A673 (cell line): ENCODE measurements at places on chromosomes 12 and 14.

GRCh38 chr14:95452176-95452892 is 64.1 kb downstream of the SYNE3 start:
- no peaks in the 10 kb centered on the region for H3K36me3 ChIP-seq
- no peak overlapping the region for H3K27ac ChIP-seq
- peak; percentile 43 for DNase-seq
- H3K4me1 ChIP-seq, result no peaks in the 10 kb centered on the region

DNA sequence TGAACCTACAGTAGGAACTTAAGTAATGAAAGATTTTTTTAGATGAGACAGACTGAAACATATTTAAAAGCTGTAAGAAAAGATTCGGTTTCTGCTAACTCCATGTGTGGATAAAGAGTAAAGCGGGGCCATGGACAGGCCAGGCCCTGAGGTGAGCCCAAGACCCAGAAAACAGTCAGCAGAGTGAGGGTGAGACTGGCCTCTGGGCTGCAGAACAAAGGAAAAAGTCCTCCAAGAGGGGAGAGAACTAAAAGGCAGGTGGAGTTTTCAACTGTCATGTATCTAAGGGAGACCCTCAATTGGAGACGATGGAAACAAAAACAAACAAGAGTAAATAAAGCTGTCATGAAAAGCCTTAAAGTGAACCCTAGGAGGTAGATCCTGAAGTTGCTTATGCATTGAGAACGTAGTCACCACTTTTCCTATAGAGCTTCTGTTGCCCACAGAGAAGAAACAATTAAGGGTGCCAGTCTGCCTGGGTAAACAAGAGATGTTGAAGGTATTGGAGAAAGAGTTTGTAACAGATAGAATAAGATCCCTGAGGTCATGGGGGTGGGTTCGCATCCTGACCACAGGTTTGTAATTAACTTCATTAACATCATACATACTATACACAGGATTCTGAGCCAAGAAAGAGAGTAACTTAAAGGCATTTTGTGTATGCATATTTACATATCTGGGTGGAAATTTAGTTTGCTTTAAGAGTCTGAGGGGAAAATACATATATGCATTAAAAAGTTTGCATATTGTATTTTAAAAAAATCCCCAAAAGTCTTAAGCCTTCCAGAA is 268.7 kb upstream of the PDE3A start:
- H3K36me3 ChIP-seq, result no peaks in the 10 kb centered on the region
- DNase-seq, result no peak
- no peak overlapping the region for H3K27ac ChIP-seq
- peaks cover 9% of the 10 kb centered on the region for H3K27me3 ChIP-seq
- H3K4me3 ChIP-seq, result no peak overlapping the region

- peaks cover 32% of the 10 kb centered on the region for H3K4me1 ChIP-seq
- peaks cover 5% of the 10 kb centered on the region for H3K36me3 ChIP-seq
- DNase-seq, result peak; percentile 75
- H3K4me3 ChIP-seq, result no peak overlapping the region
- no peak overlapping the region for H3K27ac ChIP-seq
Measured at GRCh38 chr14:71666571-71667145, 265.6 kb upstream of the RGS6 start.

DNA sequence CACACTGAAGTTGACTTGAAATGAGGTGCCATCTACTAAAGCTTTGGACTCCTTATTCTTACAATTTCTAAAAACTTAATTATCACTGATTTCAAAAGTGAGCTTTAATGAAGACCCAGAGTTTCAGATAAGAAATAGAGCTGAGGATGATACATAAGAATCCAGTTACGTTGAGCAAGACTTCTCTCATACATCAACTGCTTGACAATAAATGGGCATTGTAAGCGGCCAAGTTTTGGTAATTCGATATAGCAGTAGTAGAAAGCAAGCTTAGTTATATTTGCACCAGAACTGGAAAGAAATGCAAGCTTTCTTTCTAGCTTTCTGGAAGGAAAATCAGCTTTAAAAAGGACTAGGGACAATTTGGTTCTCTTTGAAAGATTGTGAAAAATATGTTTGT is 1359.6 kb downstream of the FSCB start:
- H3K36me3 ChIP-seq, result no peaks in the 10 kb centered on the region
- H3K27ac ChIP-seq, result no peak overlapping the region
- DNase-seq, result peak; percentile 31
- no peaks in the 10 kb centered on the region for H3K4me1 ChIP-seq

GRCh38 chr12:129570796-129571400 is 332.9 kb downstream of the TMEM132D start:
- DNase-seq, result no peak
- no peaks in the 10 kb centered on the region for H3K27me3 ChIP-seq
- no peaks in the 10 kb centered on the region for H3K36me3 ChIP-seq
- H3K4me3 ChIP-seq, result no peak overlapping the region
- no peak overlapping the region for H3K27ac ChIP-seq

- no peaks in the 10 kb centered on the region for H3K4me1 ChIP-seq
- no peak overlapping the region for H3K27ac ChIP-seq
- no peak for DNase-seq
Measured at GRCh38 chr14:21486640-21487087, 9.7 kb downstream of the TOX4 start.

GRCh38 chr14:76191297-76191696 is 39.6 kb downstream of the GPATCH2L start:
- H3K27ac ChIP-seq, result no peak overlapping the region
- H3K36me3 ChIP-seq, result peaks cover 18% of the 10 kb centered on the region
- H3K4me3 ChIP-seq, result no peak overlapping the region
- H3K27me3 ChIP-seq, result no peaks in the 10 kb centered on the region
- no peaks in the 10 kb centered on the region for H3K4me1 ChIP-seq
- DNase-seq, result no peak

GRCh38 chr12:65640489-65640901 is 183.8 kb upstream of the HMGA2 start:
- H3K4me3 ChIP-seq, result no peak overlapping the region
- H3K27me3 ChIP-seq, result no peaks in the 10 kb centered on the region
- H3K36me3 ChIP-seq, result no peaks in the 10 kb centered on the region
- H3K4me1 ChIP-seq, result peaks cover 21% of the 10 kb centered on the region
- DNase-seq, result peak; percentile 75
- H3K27ac ChIP-seq, result no peak overlapping the region

DNA sequence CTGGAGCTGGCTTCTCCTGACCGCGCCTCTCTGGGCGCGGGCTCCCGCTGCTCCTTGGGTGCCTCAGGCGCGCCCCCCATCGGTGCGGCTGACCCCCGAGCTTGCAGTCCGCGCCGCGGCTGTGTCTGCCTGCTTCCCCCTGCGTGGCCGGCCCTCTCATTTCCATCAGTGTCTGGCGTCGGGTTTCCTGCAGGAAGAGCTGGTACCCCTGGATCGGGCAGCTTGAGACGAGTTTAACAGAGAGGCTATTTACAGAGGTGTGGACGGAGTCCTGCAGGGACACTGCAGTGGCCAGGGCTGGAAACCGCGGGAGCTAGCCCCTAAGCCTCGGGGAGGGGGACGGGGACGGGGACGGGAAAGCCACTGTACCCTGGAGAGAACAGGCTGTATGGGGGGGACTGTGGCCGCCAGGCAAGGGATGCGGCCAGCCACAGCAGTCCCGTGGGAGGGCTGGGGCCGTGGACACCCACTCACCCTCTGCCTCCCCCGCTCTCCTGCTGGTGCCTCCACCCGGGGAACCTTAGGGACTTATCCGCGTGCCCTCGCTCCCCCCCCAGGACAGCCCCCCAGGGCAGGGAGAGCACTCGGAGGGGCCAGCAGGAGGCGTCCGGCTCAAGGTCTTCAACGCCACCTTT is 3.7 kb upstream of the CACNA2D4 start:
- no peaks in the 10 kb centered on the region for H3K27me3 ChIP-seq
- H3K36me3 ChIP-seq, result no peaks in the 10 kb centered on the region
- peaks cover 25% of the 10 kb centered on the region for H3K4me1 ChIP-seq
- no peak for DNase-seq

DNA sequence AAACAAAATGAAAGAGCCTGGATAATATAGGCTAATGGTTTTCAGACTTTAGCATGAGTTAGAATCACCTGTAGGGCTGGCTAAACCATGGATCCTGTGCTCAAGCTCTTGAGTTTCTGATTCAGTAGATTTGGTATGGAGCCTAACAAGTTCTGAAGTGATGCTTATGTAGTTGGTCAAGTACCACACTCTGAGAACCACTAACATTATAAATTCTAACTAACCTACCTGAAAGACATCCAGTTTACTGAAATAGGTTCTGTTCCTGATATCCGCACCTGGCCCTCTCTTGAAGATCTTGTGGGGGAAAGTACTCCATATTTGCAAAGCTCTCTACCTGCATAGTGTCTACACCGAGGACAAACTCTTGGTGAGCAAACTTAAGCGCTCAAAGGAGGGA is 59.4 kb upstream of the VSX2 start:
- no peaks in the 10 kb centered on the region for H3K4me1 ChIP-seq
- H3K27me3 ChIP-seq, result no peaks in the 10 kb centered on the region
- DNase-seq, result no peak
- H3K4me3 ChIP-seq, result no peak overlapping the region

DNA sequence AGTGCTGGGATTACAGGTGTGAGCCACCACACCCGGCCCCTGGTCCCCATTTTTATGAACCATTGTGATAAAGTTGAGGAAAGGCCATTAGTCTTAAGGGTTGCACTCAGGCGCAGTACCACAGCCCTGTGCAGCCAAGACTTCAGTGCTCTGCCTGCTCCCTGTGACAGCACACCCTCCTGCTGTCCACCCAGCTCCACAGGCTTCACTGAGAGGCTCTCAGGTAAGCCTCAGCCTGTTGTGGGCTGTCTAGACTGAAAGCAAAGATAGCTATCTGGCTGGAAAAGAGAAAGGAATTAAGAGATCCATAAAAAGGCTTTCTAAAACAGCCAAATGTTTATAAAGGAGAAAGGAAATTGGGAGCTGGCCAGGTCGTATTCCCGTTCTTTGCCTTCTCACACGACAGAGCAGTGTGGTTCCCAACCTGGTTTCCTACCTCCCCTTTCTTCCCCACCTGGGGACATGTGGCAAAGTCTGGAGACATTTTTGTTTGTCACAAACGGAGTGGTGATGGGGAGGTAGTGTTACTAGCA is 19.1 kb upstream of the DNM1L start:
- H3K4me1 ChIP-seq, result no peaks in the 10 kb centered on the region
- no peak overlapping the region for H3K4me3 ChIP-seq
- no peaks in the 10 kb centered on the region for H3K27me3 ChIP-seq
- DNase-seq, result no peak
- no peak overlapping the region for H3K27ac ChIP-seq

DNA sequence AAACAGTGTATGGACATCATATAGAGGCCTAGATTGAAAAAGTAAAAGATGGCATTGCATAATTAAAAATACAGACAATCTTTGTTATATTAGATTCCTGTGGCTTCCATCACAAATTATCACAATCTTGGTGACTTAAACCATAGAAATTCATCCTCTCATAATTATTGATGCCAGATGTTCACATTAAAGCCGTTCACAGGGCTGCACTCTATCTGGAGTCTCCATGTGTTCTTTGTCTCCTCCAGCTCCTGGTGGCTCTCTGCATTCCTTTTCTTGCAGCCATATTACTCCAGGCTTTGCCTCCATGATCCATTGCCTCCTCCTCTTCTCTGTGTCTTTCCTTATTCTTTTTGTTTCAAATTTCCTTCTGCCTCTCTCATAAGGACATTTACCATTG is 875.7 kb upstream of the USP15 start:
- H3K27me3 ChIP-seq, result no peaks in the 10 kb centered on the region
- no peaks in the 10 kb centered on the region for H3K4me1 ChIP-seq
- H3K36me3 ChIP-seq, result no peaks in the 10 kb centered on the region
- H3K27ac ChIP-seq, result no peak overlapping the region
- H3K4me3 ChIP-seq, result no peak overlapping the region
- DNase-seq, result no peak

DNA sequence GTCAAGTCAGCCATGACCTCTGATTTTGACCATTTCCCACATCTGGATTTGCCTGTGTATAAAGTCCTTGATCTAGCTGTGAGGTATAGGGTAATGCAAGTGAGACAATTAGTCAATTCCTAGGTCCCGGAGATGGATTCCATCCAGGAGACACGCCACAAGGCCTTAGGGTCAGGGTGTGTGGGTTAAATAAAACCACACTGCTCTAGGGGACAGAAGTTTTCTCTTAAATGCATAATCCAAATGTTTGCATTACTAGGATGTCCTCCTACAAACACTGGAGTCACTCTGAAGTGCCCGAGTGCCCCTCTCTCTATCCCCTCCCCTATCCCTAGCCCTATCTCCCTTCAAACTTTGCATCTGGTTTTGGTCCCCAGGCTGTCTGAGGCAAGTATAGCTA is 26.8 kb downstream of the LRIG3 start:
- H3K4me1 ChIP-seq, result peaks cover 22% of the 10 kb centered on the region
- H3K27ac ChIP-seq, result no peak overlapping the region
- H3K36me3 ChIP-seq, result peaks cover 4% of the 10 kb centered on the region
- H3K4me3 ChIP-seq, result no peak overlapping the region
- no peak for DNase-seq
- H3K27me3 ChIP-seq, result no peaks in the 10 kb centered on the region

DNA sequence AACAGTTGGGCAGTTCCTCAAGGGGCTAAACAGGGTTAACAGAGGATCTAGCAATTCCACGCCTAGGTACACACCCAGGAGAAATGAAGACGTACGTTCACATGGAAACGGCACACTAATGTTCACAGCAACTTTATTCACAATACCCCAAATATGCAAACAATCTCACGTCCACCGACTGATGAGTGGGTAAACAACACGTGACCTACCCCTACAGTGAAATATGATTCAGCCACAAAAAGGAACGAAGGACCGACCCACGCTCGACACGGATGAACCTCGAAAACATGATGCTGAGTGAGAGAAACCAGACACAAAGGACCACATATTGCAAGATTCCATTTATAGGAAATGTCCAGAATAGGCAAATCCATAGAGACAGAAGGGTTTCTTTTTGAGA is 112.7 kb downstream of the NCOR2 start:
- peaks cover 62% of the 10 kb centered on the region for H3K4me1 ChIP-seq
- H3K27ac ChIP-seq, result peak overlapping the region; percentile 83
- peaks cover 28% of the 10 kb centered on the region for H3K36me3 ChIP-seq
- H3K27me3 ChIP-seq, result no peaks in the 10 kb centered on the region
- H3K4me3 ChIP-seq, result no peak overlapping the region

DNA sequence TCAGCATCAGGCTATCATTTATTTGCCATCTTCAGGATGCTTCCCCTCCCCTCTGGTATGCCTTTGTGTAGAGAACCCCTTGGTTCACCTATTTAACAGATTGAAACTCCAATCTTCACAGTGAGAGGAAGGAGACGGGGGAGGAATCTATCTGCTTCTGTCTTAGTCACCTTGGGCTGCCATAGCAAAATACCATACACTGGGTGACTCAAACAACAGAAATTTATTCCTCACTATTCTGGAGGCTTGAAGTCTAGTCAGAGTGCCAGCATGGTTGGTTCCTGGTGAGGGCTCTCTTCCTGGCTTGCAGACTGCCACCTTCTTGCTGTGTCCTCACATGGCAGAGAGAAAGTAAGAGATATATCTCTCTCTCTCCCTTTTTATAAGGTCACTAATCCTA is 13.5 kb upstream of the EML1 start:
- no peaks in the 10 kb centered on the region for H3K27me3 ChIP-seq

DNA sequence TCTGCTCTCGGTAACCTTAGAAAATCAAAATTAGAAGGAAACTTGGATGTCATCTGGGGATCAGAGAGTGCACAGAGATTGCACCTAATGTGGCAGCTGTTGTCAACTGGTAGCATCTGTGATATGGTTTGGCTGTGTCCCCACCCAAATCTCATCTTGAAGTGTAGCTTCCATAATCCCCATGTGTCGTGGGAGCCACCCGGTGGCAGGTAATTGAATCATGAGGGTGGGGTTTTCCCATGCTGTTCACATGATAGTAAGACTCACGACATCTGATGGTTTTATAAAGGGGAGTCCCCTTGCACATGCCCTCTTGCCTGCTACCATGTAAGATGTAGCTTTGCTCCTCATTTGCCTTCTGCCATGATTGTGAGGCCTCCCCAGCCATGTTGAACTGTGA is 127.7 kb upstream of the SRRM4 start:
- no peaks in the 10 kb centered on the region for H3K27me3 ChIP-seq
- H3K4me3 ChIP-seq, result no peak overlapping the region
- no peaks in the 10 kb centered on the region for H3K4me1 ChIP-seq
